ENCODE measurements at places on chromosomes 3 and 15.
A peak's percentile ranks its signal among the peaks of the same experiment; 100 is the strongest.

DNA sequence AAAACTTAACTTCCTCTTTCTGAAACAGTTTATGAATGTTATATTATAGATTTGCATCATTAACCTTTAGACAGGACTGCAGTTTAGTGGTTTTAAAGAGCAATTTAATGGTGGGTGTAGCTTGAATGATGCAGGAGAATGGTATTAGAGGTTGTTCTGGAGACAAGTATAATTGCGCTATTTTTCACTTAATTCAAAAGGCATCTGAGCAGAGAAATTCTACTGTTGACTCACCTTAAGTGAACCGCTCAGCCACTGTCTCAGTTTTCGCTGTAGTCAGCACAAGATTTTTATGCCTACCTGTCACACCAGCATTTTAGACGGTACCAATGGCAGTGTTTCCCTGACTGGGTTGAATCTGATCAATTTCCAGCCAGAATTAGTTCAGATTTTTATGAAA is 348.8 kb upstream of the DCBLD2 start:
- DNase-seq = peak; percentile 69

GRCh38 chr3:133390715-133391114 is 9.1 kb upstream of the BFSP2 start:
- DNase-seq = no peak

DNA sequence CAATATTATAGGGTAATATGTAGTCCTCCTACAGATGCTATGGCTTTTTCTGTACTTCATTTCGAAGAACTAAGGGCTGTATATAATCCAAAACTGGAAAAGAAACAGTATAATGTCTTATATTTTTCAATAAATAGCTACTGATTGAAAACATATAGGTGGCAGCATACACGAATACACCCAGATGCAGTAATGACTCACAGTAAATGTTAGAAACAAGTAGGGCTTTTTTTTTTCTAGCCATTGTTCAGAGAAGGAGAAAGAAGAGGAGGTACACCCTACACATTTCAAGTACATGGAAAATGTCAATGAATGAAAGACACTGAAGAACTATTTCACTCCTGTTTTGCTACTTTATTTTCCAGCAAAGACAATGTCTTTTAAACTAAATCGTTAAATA is 9.4 kb downstream of the DAZL start:
- no peak for DNase-seq

GRCh38 chr15:32733281-32733680 is 15.5 kb downstream of the GREM1 start:
- no peak for DNase-seq

DNA sequence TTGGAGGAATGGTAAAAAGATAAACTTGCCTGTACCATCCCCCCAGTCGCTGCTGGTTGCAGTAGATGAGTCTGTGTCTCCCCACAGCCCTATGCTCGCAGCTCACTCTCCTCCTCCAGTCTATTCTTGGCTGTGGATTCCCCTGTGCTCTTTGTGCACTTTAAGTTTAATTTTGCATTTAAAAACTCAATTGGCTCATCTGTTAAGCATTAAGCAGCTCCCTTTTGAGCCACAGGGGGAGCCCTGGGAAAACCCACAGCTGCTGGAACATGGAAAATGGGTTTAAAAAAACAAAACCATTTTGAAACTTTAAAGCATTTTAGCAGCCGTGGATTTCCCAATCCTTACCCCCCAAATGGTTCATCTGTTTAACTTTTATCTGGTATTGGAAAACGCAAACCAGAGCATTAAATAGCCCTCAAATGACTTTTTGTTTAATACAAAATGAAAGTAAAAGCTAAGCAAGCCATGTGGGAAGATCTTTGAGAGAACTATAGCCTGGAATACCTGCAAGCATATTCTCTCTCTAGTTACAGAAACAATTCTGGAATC is 536.9 kb downstream of the ZIC1 start:
- peak; percentile 80 for DNase-seq

DNA sequence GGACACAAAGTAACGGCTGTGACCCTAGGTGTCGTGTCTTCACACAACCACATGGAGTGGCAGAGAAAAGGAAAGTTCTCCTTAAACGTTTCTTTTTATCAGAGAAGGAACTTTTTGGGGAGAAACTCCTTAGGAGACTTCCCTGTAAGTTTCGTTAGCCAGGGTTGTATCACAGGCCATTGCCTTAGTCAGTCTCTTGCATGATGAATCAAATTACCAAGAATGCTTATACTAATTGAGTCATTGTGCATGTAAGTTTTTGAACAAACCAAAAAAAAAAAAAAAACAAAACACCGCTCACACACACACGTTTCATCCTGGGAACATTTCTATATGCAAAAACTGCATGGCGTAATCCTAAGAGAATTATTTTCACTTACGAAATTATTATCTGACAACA is 150.4 kb upstream of the SATB1 start:
- peak; percentile 48 for DNase-seq

DNA sequence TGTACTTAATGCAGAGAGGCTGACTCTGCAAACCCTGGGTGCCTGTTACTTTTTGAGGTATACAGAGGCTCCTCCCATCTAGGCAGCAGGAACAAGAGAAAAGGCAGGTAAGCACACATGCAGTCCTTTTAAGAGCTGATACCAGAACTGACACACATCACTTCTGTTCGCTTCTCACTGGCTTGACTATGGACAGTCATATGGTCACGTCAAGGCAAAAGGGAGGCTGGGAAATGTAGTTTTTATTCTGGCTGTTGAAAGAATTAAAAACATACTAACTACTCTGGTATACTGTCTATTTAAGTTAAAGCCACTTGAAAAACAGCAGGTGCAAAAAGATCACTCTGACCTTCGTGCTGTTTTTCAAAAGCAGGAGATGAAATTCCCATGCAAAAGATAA is 218.3 kb downstream of the CTNNB1 start:
- DNase-seq = no peak

DNA sequence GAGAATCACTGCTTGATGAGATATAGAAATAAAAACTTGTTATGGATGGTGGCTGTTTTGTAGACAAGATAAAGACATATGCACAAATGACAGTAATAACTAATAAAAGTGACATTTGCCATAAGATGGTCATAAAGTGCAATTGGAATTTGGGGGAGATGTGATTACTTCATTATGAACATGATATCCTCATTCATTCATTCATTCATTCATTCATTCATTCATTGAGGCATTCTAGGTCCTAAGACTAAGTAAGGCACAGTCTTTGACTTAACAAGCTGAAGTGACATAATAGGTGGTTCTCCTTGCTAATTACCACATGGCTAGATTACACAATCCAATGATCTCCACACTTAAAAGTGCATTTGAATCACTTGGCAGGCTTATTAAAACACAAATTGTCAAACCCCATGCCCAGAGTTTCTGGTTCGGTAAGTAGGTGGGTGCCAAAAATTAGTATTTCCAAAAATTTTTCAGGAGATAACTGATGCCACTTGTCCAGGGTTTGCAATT is 18.9 kb downstream of the RAP2B start:
- DNase-seq = no peak

DNA sequence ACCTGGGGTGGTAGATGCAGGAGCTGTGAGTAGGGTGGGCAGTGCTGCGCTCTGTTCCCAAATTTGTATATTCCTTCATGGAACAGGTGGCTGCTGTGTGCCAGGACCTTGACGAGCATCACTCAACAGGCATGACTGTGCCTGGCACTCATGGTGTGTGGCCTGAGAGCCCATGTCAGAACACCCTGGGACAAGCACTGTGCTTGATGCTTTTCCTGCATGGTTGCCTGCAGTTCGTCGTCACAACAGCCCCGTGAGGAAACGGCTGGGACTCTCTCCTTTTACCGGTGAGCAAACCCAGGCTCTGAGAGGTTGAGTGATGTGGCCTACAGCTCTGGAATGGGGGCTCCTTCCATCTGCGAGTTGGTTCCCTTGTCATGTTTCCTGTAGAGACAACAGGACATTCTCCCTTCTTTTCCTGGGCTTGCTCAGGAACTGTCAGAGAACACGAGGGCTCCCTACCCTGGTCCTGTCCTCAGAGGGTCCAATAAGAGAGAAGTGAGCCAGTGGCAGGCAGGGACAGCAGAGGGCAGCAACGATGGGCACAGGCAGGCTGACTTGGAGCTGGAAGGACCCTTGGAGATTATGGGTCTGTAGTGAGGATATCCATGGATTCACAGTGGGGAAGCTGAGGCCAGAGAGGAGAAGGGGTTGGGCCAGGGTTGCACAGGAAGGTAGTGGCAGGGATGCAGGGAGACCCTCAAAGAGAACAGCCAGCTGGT is 37.4 kb downstream of the PRKCD start:
- DNase-seq = no peak

- no peak for DNase-seq
Observed at GRCh38 chr3:37949866-37950265, 40.7 kb upstream of the VILL start.

DNA sequence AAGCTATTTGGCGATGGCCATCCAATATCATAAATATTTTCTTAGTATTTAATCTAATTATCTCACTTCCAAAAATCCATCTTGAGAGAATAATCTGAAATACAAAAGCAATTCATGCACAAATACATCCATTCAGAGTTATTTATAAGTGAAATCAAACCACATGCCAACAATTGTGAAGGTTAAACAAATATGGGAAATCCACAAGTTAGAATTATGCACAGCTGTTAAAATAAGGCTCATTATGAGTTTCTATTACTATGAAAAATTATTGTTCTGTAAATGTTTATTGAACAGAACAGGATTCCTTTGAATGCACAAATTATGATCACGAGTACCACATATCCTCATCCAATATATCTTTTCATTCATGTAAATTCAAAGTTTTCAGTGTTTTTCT is 267.7 kb downstream of the PLOD2 start:
- DNase-seq = no peak

DNA sequence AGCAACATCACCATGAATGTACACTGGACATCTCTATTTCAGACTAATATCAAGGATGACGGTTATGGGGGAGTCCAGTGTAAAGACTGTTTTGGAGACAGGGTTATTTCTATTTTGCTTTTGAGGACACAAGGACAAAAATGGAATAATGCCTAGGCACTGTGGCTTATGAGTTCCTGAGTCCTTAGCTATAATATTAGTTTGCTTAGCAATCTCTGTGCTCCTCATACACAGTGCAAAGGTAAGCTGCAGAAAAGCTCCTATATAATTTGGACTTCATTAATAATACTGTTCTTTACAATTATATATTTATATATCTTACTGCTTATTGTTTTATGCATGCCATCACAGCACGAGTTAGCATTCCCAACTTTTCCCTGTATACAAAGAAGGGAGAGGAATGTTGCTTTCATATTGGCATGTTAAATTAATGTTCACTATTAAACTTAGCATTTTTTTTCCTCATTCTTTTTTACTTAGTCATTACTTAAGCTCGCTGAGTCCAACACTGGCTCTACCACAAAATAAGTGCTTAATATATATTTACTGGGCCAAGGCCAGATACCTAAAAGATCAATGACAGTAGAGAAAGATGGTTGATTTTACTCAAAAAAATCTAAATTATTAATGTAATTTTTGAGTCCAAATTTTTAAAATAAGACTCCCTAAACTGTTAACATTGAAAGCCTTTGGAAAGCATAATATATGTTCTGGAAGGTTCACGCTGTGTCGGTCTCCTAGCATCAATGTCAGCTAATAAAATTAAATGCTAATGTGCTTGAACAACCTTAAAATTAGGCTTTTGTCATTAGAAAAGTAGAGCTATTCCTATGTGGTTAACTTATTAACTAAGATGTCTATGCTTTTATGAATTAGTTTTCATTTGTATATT is 13.8 kb downstream of the THBS1 start:
- peak; percentile 57 for DNase-seq

DNA sequence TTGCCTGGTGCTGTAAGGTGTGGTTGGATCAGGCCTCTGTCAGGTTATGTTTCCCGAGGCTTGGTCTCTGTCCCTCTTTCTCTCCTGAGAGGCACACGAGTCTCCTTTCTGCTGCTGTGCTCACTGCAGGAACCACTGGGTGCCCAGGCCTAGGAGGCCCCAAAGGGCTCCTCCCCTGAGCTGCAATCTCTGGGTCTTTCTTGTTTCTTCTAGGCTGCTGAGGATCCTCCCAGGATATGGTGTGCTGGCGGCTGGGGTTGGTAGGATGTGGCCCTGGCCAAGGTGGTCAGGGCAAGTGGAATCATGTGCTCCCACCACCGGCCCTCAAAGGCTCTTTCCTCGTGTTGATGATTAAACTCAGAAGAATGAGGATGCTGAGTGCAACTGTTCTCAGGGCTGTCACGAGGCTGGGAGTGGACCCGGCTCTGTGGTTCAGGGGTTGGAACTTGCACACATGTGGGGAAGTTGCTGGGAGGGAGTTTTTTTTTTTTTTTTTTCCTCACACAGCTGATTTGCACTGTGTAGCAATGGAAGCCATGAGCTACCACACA is 43.6 kb upstream of the CTSH start:
- DNase-seq = peak; percentile 92

DNA sequence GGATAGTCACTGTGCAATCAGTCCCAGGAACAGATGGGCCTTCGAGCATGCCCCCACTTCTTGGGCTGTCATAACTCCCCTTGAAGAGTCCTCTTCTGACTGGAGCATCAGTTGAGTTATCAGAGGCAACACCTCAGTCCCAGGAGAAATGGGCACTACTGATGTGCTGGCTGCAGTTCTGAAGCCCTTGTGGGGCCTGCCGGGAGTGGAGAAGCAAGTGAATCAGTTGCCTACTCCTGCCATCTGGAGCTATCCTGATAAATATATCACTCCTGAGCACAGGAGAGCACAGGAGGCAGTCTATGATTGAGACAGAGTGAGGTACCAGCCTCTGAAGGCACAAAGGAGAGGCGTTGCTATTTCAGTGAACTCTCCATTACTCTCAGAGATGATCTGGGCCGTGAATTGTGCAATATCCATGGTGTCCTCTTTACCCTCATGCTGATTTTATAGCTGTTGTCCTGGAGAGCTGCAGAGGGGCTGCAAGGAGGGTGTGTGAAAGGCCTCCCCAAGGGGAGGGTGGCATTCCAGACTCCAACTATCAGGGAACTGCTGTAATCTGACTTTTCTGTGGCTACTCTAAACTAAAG is 344.2 kb upstream of the ROPN1 start:
- DNase-seq = no peak

- DNase-seq = no peak
Observed at GRCh38 chr15:80260551-80260950, 8.5 kb upstream of the CTXND1 start.

DNA sequence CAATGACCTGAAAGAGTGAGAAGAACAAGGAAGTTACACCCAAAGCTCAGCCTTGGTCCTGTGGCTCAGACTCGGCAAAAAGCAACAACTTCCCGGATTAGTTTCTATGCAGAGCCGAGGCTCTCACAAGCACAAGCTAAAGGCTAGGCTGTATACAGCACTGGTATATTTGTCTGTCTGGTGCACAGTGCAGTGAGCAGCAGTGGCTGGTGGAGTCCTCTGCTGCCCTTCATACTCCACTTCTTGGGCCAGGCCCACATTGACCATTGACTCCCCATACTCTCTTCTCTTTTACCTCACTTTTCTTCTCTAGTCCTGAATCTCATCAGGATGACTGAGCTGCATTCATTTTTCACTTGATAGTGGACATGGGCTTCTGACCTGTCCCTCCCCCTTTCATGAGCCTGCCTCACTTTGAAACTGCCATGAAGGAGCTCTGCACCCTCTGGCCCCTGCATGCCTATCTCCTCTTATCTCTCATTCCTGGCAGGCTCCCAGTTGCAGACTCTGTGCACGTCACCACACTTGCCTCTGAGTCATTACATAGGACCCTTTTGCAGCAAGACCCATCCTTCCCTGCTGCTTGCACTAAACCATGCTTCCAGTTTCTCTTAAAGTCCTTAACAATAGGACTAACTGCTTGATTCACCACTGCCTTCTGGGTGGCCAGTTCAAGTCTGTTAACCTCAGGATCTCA is 379.3 kb downstream of the NTRK3 start:
- no peak for DNase-seq

- peak; percentile 11 for DNase-seq
Observed at GRCh38 chr3:150495563-150496168, 50.6 kb downstream of the SERP1 start.

GRCh38 chr3:37391679-37392078 is 217.3 kb upstream of the LRRFIP2 start:
- DNase-seq = no peak

Measured in AG09309 (cell line).